Anterior cingulate cortex (tissue), 58 donors: ENCODE measurements at places on chromosomes 4 and X.

GRCh38 chrX:117487421-117487820, 629.2 kb downstream of the KLHL13 start:
- no peak for DNase-seq

- DNase-seq, result no peak
Measured at GRCh38 chr4:186695392-186695791, 28.3 kb downstream of the FAT1 start.

GRCh38 chr4:43163101-43163792, 270.7 kb downstream of the GRXCR1 start:
- no peak for DNase-seq

- DNase-seq, result no peak
Measured at GRCh38 chrX:119549327-119550016, 15.7 kb downstream of the STEEP1 start.

DNA sequence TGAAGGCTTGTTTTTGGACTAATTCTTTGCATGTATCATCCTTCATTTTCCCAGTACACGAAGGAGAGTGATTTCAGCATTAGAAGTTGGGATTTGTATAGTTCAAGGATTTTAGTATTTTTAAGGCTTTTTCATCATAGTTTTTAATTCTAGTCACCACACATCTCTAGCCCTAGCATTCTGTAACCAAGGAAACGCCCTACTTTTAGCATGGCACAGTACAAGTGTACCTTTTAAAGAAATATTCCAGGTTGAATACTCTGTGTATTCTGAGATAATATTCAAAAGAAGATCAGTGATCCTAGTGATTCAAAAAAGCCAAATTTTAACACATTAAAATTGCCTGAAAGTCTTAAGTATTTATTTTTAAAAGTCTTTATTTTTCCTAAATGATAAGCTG, 150.5 kb downstream of the RAP1GDS1 start:
- no peak for DNase-seq

DNA sequence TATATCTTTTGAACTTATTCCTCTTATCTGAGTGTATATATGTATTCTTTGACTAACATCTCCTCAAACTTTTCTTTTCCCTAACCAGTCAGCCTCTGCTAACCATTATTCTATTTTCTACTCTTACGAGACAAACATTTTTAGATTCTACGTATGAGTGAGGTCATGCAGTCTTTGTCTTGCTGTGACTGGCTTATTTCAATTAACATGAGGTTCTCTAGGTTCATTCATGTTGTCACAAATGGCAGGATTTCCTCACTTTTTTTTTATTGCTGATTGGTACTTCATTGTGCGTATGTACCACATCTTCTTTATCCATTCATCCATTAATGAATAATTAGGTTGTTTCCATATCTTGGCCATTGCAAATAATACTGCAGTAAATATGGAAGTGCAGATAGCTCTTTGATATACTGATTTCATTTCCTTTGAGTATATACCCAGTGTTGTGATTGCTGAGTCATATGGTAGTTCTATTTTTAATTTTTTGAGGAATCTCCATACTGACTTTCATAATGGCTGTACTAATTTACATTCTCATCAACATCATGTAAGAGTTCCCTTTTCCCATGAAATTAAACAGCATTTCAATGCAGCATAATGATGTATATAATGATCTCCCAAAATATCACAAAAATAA, 80.1 kb downstream of the HS3ST1 start:
- no peak for DNase-seq

GRCh38 chrX:40544343-40545266, 36.2 kb upstream of the ATP6AP2 start:
- DNase-seq, result no peak

DNA sequence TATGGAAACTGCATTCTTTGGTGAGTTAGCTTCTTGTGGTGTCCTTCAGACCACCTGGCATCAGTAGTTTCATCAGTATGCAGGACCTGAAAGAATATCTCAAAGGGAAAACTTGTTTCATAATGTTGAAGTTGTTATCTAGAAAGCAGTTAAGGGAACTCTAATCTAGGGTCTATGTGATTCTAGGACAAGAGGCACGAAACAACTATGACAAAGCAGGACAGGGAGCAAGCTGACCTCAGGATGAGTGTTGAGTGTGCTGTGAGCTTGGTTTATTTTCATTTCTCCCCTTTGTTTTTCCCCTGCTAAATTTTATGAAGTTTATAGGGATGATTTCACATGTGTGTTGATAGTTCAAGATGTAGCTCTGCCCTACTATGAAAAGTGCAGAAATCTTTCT, 65.7 kb downstream of the MXRA5 start:
- no peak for DNase-seq

- DNase-seq, result no peak
Measured at GRCh38 chr4:111393781-111394180, 751.5 kb upstream of the FAM241A start.

DNA sequence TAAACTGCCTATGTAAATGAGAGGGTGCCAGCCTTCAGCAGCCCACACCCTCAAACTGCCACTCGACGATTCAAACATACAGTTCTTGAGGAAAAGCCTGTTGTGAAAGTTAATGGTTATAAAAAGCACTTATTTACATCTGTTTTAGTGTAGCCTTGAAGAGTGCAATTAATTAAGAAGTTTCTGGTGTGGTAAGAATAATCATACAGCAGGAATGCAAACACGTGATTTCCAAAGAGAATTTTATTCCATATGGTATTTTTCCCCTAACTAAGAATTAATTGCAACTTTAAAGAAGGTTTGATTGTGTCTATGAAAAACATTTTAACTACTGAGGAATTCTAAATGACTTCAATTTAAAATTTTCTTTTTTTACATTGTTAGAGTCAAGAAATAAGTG, 176.3 kb upstream of the PITX2 start:
- no peak for DNase-seq

DNA sequence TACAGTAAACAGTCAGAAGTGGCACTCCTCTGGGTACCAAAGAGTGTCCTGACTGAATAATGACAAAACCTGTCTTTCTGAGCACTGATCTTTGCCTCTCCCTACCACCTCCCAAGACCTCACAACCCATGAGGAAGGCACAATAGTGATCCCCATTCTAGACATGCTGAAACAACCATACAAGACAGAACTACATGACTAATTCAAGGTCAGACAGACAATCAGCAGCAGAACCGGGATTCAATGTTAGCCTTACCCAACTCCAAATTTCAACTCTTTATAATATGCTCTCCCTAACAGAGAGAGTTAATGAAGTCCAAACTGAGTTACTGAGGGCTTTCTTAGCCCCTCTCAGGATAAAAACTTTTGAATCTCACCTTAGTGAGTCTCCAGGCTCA, 71.0 kb downstream of the IRF2 start:
- no peak for DNase-seq

DNA sequence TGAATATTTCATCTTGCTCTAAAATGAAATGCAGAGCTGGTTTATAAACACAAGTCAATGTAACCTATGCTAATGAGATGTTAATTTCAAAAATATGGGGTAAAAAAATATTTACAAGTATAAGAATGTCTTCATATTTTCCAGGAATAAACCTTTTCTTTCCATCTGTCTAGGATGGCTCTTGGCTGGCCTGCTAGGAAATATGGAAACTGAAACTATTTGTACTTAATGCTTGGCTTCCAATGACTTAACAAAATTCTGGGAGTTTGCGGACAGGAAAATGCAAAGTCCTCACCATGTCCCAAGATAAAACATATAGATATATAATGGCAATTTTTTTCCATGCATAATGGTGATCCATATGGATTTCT, 168.1 kb downstream of the SCFD2 start:
- no peak for DNase-seq

GRCh38 chr4:52935317-52935716, 73.2 kb downstream of the RASL11B start:
- no peak for DNase-seq

- no peak for DNase-seq
Measured at GRCh38 chr4:176601124-176601523, 191.6 kb downstream of the VEGFC start.

- no peak for DNase-seq
Measured at GRCh38 chr4:38779790-38780189, 3.0 kb downstream of the TLR10 start.

DNA sequence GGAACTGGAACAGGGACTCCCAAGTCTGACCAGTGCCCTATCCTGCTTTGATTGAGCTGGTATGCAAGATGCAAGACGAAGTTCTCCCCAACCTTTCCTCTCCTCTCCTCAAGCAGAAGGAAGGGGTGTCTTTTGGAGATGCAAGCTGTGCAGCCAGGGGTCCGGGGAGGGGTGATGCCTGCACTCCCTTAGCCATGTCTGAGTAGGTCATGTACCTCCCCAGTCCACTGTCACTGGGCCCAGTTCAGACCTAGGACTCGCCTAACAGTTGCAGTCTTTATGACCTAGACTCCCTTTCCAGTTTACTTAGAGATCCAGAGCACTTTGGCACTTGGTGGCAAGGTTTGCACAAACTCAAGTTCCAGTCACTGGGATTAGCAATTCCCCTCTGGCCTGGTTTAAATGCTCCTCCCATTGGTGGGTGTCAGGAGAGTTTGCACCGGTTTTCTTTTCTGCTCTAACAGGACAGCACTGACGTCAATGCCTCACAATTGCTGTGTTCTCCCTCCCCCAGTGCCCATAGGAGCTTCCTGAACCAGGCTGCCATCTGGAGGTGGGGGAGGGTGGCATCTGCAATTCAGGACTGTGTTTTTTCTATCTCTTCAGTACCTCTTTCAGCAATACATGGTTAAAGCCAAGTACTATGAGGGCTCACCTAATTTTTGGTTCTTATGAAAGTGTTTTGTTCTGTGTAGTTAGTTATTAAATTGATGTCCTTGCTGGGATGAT, 782.2 kb downstream of the ARAP2 start:
- DNase-seq, result no peak

DNA sequence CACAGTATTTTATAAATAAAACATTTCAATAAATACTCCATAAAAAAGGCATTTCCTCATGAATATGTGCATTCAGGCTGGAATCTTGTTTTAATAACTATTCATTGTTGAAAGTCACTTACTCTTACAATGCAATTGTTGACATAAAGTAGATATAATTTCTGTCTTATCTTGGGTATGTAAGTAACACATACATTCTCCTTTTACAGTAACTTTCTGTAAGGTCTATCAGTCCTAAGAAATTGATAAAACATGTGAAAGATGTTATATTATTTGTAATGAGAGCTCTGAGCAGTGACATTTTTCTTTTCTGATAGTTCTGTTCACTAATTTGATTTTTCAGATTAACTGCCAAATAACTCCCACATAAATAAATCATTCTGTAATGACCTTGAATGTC, 1249.2 kb downstream of the STIM2 start:
- DNase-seq, result no peak

GRCh38 chr4:38132843-38133662, 172.9 kb downstream of the PTTG2 start:
- DNase-seq, result no peak

GRCh38 chr4:36824682-36825081, 419.9 kb upstream of the NWD2 start:
- DNase-seq, result no peak

DNA sequence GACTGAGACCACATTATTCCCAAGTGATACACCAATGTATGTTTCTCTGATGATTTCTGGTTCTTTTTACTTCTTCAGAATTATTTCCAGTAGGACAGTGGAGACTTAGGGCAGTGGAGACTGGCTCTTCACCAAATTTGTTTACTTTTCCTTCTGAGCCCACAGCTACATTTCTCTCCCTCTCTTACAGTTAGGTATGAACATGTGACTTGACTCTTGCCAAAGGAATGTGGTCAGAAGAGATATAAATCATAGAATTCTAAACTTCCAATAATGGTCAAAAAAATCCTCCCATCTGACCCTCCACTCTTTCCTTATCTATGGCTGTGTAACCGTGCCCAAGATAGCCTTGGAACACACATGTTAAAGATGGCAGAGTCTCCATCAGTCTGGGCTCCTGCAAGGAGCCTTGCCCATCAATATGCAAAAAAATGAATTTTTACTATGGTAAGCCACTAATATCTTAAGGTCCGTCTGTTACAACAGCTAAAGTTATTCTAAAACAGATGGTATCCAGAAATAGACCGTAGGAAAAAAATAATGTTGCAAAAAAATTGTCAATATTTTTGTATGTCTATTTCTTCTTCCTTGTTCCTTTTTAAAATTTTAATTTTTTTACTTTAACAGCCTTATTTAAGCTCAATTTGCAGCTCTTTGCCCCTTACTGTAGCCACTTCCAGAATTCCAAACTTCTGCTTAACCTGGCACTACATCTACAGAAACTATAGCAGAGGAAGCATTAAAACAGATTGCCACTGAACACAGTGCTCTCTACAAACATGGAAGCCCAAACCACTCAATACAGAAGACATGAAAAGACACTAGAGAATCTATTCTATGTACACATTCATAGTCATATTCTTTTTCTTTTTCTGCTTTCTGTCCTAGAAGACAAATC, 260.7 kb downstream of the COL25A1 start:
- DNase-seq, result no peak

DNA sequence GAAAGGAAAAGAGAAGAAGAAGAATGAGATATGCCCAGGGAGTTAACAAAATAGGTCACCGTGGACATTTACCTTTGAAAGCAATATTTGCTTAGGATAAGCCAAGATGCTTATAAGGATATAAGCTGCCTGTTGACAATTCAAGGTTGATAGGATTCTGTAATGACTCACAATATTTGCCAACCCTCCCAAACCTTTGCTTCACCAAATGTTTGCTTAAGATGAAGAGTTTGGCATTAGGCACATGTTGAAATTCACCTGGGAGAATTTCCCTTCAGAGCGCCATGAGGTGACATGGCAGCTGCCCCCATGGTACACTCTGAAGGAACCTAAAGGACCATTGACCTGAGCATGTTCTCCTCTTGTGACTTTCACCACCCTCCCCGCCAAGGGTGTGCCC, 4.6 kb downstream of the PALLD start:
- no peak for DNase-seq

DNA sequence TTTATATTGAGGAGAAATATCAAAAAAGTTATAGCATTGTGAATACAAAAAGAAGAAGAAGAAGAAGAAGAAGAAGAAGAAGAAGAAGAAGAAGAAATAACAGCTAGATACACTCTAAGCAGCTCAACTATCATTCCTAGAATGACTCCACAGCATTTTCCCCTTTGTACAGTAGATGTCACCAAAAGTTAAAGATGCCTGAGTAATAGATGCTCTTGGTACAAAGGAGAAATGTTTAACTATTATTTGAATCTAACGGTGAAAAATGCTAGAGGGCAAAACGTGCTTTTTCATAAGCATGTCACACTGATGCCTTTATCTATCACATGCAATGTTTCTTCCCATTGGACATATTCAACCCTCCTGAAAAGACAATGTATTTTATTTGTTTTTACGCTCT, 178.4 kb upstream of the GPRIN3 start:
- no peak for DNase-seq

GRCh38 chr4:85656759-85657505, 182.0 kb downstream of the ARHGAP24 start:
- no peak for DNase-seq

DNA sequence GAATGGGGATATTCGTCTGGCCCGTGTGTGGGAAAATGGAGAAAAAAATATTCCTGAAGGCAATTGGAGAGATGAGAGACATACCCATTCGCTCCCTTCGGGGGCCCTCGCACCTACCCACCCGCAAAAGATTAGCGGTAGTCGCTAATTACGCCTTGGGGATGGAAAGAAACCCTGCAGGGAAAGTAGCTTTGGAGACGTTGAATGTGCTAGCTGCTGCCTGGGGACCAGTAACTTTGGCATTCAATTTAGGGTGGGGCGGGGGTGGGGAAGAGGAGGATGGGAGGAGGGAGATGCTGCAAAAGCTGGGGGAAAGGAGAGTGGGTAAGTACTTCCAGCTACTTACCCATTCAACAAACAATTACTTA, 407 bp upstream of the ZC4H2 start:
- DNase-seq, result no peak
